ENCODE measurements at places on chromosomes 12 and 14.

GRCh38 chr12:123571343-123571813 is 13.0 kb upstream of the TMED2 start:
- DNase-seq = peak; percentile 43

- peak; percentile 66 for DNase-seq
Measured at GRCh38 chr12:6791931-6792520, 2.7 kb downstream of the CD4 start.

GRCh38 chr12:54625598-54625997 is 9.1 kb downstream of the LACRT start:
- DNase-seq = no peak

DNA sequence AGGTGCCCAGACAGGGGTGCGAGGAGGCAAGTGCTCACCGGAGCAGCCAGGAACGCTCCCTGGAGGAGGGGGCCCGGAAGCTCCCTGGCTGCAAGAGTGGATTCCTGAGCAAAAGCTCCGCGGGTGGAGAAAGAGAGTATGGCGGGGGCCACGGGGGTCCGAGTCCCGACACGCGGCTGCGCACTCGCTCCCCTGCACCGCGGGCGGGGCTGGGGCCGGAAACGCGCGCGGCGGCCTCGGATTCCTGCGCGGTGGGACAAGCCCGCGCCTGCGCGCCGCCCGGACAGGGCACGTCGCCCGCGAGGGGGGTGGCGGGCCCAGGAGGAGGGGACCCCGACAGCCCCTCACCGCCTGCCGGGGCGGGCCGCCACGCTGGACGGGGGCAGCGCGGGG is 27.8 kb upstream of the GPR132 start:
- no peak for DNase-seq

DNA sequence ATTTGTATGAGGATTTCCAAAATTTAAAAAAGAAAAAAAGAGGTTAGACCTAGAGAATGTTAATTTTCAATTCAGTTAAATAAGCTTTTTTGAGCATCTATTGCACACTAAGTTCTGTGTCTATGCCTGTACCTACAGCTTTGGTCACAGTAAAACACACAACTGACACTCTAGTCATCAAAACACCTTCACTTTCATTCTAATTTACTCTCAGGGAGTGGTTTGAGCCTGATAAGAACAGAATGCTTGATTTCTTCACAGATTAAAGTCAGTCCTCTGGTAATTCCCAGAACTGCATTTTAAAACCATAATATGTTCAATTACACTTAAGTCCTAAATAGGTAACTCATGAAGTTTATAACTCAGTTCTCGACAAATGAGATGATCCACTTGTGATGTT is 9.2 kb downstream of the SLC5A8 start:
- no peak for DNase-seq

- no peak for DNase-seq
Measured at GRCh38 chr14:51302295-51303030, 62.4 kb downstream of the TMX1 start.

- no peak for DNase-seq
Measured at GRCh38 chr12:84128117-84128991, 784.2 kb downstream of the SLC6A15 start.

DNA sequence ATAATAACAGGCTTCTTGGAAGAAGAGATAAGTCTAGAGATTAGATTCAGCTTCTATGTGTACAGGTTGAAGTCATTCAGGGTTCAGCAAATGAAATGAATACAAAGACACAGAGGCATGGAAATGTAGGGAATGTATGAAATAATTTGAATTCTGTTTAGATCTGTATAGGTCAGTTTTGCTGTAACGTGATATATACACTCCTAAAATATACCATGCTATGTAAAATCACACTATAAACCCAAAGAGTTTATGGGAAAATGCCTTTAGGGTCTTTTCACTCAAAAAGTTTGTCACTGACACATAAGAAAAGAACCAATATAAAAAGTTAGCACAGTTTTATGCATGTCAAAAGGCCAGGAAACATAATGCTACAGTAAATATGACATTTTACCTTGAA is 854.0 kb downstream of the LRFN5 start:
- no peak for DNase-seq

GRCh38 chr14:53002576-53002975 is 51.7 kb upstream of the FERMT2 start:
- peak; percentile 35 for DNase-seq

GRCh38 chr12:89693639-89694202 is 14.9 kb downstream of the ATP2B1 start:
- DNase-seq = no peak

- DNase-seq = no peak
Measured at GRCh38 chr14:102212356-102212755, 72.7 kb downstream of the WDR20 start.

- DNase-seq = peak; percentile 13
Measured at GRCh38 chr12:66971816-66972215, 292.9 kb upstream of the GRIP1 start.

- DNase-seq = no peak
Measured at GRCh38 chr12:2290091-2290490, 237.3 kb downstream of the CACNA1C start.

GRCh38 chr14:93308686-93309345 is 24.0 kb downstream of the BTBD7 start:
- DNase-seq = no peak

GRCh38 chr14:39417014-39417413 is 15.2 kb downstream of the FBXO33 start:
- DNase-seq = peak; percentile 15

DNA sequence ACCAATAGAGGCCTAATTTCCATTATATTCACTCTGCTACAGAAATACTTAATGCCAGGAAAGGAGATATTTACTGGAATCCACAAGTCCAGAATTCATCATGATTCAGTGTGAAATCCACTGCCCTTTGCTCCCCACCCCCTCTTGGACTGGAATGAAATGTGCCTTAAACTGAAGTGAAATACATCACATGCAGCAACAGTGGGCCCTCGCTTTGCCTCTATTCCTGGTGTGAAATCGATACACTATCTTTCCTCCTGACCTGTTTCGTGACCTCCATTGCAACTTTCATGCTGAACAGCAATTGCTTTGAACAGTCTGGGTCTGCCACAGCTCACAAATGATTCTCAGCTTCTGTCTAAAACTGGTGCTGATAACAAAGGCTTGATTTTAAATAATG is 100.6 kb downstream of the NPAS3 start:
- no peak for DNase-seq

DNA sequence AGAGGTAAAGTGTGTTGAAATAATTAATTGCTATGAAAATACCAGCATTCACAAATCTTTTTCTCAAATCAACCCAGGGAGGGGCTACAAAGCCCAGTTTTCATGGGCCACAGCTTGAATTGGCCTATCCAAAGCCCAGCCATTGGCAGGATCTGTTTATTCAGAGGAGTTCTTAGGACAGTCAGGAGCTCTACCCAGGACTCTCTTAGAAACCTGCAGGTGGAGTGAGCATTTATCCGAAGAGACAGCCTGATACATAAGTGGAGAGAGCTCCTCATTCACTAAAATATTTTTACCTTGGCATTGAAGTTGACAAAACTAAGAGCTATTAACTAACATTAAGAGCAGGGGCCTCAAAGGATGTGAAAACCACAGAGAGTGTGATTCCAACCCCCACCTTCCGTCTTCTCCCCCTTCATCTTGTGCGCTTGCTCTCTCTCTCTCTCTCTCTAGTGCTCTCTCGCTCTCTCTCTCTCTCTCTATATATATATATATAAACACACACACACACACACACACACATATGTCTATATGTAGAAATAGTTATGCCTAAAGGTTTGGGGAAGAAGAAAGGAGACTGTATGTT is 315.5 kb downstream of the SNAPC1 start:
- DNase-seq = no peak

- no peak for DNase-seq
Measured at GRCh38 chr12:65074932-65075331, 46.2 kb downstream of the WIF1 start.

DNA sequence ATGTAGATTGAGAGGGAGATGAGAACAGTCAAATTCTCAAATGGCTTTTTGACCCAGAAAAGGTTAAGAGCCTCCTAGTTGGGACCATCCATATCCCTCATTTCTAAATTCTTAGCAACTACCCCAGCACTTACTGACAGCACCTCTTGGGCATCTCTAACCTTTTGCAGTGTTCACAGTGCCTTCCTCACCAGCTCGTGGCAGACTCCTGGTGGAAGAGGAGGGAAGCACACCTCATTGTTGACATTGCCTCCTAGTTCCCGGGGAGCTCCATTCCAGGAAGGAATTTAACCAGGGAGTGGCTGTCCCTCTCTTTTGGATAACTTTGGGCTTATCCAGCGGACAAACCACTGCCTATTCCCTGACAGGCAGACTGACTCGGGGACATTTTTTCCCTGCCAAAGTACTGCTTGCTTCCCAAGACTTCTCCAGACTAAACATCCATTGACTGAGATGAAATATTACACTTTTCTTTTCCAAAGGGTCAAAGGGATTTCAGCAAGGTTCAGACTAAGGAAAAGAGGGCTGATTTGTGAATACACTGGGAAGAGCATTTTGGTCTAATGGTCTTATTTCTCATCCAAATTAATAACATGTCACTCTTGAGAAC is 9.0 kb upstream of the OR6J1 start:
- DNase-seq = peak; percentile 63

- DNase-seq = no peak
Measured at GRCh38 chr12:41981013-41981412, 163.7 kb downstream of the GXYLT1 start.

DNA sequence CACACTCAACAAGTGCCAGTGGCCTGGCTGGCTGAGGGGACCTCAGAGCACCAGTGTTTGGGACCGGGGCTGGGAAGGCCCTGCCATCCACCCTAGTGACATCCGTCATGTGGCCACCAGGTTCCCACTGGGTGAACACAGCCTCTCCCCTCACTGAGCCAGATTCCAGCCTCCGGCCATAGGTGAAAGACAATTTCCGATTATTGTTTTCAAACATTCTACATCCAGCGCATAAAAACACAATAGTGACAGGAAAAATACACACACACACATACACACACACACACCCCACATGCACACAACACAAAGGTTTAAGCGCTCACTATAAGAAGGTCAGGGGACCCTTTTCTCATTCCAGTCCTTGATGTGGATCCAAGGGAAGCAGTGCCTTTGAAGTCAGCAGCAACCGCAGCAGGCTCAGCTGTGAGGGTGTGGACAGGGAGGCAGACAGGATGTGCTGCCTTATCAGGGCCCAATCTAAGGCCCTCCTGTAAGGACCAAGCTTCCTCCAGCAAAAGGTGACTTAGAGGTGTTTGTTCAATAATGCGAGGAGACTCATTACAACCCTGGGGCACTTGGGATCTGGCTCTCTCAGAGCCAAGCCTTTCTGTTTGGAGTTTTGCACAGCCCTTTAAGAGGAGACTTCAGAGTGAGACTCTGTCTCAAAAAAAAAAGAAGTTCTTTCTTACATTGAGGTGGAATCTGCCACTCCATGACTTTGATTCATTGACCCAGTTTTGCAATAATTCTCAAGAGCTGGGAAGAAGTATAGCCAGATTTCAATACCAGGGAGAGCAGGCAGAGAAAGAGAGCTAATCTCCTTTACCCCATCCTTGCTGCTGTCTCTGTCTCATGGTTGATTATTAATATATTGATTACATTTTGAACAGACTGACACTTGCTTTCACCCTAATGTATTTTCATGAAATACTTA is 227.8 kb downstream of the ZFP36L1 start:
- DNase-seq = no peak

- peak; percentile 62 for DNase-seq
Measured at GRCh38 chr12:43937947-43938346, 102.1 kb downstream of the TMEM117 start.

- DNase-seq = peak; percentile 62
Measured at GRCh38 chr14:96205978-96206360, 1.3 kb downstream of the BDKRB2 start.

DNA sequence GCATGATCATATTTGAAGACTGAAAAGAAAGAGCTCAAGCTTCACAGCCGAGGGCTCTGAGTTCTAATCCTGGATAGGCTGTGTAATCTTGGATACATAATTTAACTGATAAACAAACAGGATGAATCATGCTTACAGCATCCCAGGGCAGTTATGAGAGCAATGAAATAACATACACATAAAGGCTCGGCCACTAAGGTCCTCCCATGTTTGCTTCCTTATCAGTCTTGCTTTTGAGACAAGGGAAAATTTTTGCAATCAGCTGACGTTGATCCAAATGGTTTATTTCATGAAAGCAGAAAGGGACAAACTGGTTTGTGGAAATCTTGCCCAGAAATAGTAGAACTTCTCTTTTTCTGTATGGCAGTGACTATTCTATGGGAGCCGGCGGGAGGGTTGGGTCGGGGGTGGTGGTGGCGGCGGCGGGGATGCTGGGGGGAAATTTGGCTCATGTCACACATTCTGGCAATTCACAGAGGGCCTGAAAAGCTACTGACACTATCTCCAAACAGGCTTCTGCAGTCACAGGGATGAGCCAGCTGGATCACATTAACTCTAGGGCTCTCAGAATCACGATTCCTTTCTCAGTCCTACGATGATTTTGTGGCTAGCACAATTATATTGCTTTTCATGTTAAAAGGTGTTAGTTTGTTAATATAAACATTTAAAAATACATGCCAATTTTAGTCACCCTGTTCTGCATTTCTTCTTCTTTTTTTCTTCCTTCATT is 124.5 kb downstream of the SLC8A3 start:
- DNase-seq = no peak

- no peak for DNase-seq
Measured at GRCh38 chr12:89179245-89179644, 173.1 kb downstream of the DUSP6 start.

GRCh38 chr12:12983420-12984035 is 16.5 kb downstream of the HEBP1 start:
- DNase-seq = peak; percentile 43

GRCh38 chr12:40262657-40263056 is 37.9 kb downstream of the LRRK2 start:
- no peak for DNase-seq

GRCh38 chr14:90379106-90379505 is 17.7 kb upstream of the CALM1 start:
- no peak for DNase-seq

DNA sequence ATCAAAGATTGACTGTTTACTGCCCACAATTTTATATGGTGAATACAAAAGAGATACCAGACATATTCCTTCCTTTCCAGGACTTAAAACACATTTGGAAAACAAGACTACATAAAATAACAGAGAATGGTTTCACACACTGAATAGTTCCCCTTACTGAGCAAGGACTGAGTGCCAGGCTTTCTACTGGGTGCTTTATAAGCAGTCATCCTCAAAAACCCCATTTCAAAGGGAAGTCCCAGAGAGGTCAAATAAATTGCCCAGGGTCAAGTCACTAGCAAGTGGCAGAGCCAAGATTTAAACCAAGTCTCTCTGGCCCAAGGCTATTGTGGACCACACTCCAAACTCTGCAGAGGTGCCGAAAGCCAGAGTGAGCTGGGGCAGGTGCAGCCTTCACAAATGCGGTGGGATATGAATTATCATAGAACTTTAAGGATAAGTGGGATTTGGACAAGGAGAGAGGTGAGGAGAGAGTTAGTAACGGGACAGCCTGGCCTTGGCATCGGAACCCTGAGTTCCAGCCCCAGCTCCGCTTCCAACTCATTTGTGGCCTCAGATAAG is 9.1 kb upstream of the RPAP3 start:
- DNase-seq = no peak

GRCh38 chr14:102985665-102986064 is 63.2 kb downstream of the AMN start:
- DNase-seq = no peak

GRCh38 chr12:71128191-71128788 is 29.5 kb downstream of the TSPAN8 start:
- DNase-seq = no peak
